Caudate nucleus (tissue), 63 donors: ENCODE measurements at places on chromosomes 1 and 21.

DNA sequence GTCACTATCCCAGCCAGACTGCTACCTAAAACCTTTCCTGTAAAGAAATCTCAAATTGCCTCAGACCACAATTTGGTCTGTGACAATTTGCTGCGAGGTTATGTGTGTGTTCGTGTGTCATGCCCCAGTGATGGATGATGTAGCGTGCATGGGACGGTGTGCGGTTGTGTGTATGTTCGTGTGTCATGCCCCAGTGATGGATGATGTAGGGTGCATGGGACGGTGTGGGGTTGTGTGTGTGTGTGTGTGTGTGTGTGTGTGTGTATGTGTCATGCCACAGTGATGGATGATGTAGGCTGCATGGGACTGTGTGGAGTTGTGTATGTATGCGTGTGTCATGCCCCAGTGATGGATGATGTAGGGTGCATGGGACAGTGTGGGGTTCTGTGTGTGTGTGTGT, 9.4 kb downstream of the SELP start:
- no peak for DNase-seq

DNA sequence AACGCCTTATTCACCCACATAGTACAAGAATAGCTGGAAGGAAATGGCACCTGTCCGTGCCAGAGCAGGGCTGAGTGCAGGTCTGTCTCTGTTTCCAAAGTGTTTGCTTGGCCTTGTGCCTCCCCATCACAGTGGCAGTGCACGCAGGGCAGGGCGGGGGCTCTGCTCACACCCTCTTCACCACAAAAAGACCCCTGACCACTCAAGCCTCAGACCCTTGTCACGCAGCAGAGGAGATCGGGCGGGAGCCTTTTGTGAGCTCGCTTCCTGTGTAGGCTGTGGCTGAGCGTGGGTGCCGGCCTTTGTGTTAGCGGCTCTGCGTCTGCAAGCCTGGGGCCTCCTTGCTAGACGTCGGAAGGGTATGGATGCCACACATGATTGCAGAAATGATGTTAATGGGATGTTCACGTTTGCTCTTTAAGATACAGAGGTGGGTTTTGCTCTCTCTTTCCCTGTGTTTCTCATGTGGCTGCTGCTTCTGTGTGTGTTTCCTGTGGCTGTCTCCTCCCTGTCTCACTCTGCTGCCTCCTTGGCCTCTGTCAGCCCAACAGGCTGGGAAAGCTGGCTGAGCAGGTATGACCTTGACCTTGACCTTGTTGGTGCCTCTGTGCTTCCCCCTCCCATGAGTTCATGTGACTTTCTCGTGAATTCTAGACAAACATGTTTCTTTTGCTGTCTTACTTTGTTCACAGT, 45.4 kb downstream of the S100B start:
- no peak for DNase-seq

- no peak for DNase-seq
Observed at GRCh38 chr1:206696812-206697585, 12.3 kb downstream of the MAPKAPK2 start.

- DNase-seq: no peak
Observed at GRCh38 chr1:67605209-67605780, 79.7 kb upstream of the GADD45A start.
